ENCODE measurements at places on chromosomes 7 and 10. TPM values are rescaled to one million over a fixed set of nuclear protein-coding genes. Genes with fewer than 3 reads are reported as not detected.

The UNCX gene
- not detected for total RNA-seq

The ELMO1 gene
- 108 TPM for total RNA-seq

The SPDYE9 gene
- not detected for total RNA-seq

The PRR15 gene
- not detected for total RNA-seq

The SYT15B gene
- total RNA-seq, result 0.12 TPM
